Stimulated activated CD4-positive, alpha-beta T cell treated with anti-CD3 and anti-CD28 coated beads, Interleukin-2, amount 100 ng/mL, for 24 hours (primary cell): ENCODE measurements at places on chromosomes 1 and 21.

DNA sequence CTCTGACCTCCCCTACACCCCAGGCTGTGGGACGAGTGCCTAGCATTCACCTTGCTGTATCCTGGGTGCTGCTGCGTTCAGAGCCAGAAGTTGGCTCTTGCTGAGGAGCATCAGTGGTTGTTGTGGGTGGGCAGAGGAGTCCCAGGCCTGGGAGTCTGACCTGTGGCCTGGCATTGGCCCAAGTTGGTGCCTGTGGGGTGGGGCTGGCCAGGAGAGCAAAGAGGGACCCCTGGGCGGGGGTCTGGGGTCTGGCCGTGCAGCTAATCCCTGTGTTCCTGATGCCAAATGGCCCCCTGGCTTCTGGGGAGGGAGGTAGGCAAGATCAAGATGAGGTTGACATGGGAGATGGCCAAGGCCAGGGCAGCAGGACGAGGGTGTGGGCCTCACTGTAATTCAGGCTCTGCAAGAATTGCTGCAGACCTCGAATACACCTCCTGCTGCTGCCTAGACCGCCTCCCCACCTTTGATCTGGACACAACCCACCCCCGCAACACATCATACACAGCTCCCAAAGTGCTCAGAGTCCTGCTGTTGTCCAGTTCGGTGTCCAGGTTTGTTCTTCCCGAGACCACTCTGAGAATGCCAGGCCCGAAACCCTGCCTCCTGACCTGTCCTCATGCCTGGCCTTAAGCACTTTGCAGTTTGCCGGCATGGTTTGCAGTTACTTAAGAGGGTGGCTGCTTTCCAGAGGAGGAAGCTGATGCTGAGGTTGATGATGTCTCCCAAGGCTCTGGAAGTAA lies 28.7 kb downstream of the CDK18 start:
- no peak for DNase-seq

GRCh38 chr21:39094847-39095579 lies 88.2 kb downstream of the PSMG1 start:
- no peak for DNase-seq

DNA sequence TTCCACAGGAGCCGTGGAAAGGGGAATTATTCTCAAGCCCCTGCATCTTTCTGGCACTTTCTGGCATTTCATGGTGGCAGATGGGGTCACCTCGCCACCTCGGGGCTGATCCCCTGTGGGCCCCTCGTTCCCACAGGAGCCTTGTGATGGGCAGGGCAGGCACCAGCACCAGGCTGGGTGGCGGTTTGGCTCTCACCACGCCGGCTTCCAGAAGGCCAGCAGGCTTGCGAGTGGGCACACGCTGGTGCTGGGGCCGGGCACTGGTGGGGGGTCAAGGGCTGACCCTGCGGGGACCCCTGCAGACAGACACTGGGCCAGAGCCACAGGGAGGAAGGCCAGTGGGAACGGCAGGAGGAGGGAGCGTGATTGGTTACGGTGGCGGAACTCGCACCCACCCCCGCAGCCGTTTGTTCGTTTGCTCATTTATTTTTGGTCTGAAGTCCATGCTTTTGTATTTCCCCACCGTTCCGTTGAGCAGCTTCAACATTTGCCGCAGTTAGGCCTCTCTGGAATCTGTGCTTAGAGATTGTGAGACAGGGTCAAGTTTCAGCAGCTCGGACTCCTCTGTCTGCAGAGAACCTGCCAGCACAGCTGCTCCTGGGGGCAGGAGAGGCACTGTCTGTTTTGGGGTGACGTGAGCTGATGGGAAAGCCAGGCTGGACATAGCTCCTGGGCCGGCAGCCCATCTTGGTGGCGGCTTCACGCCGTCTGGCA lies 5.3 kb downstream of the COL18A1 start:
- DNase-seq = no peak

- DNase-seq = no peak
These were observed 265.7 kb downstream of the COL11A1 start for GRCh38 chr1:102842606-102843005.

- peak; percentile 24 for DNase-seq
These were observed 39.8 kb upstream of the LRP8 start for GRCh38 chr1:53367503-53368313.

- DNase-seq = no peak
These were observed 26.4 kb upstream of the MAGI3 start for GRCh38 chr1:113363935-113364334.

- no peak for DNase-seq
These were observed 7.8 kb downstream of the C2CD2 start for GRCh38 chr21:41945982-41946381.

DNA sequence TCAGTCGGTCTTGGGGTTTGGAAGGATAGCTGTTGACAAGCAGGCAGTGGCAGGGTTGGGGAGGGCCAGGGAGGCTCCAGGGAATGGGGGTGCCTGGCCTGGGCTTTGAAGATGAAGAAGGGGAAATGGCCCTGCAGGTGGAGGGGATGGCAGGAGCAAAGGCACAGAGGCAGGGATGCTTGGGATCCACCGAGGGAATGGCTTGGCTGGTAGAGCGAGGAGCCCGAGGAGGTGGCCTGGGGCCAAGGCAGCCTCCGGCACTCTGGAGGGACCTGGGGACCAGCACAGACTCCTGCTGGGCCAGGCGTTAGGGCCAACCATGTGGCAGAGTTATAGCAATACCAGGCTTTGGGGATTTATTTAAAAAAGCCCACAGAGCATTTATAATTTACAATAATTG lies 62.9 kb upstream of the EDN2 start:
- no peak for DNase-seq

DNA sequence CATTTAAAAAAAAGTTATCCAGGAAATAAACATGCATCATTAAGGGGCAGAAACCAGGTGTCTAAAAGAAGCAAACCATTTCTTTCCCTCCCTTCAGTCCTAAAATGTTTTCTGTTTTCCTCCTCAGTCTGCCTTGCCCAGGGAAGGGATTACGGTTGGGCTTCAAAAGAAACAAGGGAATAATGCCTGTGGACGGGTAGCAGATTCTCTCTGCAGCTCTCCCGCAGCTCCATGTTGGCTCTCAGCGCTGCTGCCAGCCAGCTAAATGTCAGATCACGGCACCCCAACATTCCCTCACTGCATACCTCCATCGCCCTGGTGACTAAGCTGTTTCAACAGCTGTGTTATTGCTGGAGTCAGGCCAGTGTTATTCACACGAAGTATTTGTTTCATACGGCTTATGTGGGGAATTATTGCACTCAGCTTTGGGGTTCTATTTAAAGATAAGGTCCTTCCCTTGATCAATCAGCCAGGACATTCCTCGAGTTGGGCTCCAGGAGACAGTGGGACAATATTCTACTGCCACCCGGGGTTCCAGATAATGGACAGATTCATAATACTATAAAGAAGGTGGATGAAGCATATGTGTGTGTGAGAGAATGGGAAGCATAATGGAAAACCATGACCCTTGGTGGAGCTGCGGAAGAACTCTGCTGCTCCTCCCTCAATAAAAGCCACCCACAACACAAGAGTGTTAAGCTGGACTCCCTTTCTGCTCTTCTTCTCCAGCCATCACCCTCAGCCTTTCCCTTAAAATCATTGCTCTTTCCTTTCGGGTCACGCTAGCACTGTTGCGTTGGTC lies 58.2 kb downstream of the WLS start:
- DNase-seq = no peak

DNA sequence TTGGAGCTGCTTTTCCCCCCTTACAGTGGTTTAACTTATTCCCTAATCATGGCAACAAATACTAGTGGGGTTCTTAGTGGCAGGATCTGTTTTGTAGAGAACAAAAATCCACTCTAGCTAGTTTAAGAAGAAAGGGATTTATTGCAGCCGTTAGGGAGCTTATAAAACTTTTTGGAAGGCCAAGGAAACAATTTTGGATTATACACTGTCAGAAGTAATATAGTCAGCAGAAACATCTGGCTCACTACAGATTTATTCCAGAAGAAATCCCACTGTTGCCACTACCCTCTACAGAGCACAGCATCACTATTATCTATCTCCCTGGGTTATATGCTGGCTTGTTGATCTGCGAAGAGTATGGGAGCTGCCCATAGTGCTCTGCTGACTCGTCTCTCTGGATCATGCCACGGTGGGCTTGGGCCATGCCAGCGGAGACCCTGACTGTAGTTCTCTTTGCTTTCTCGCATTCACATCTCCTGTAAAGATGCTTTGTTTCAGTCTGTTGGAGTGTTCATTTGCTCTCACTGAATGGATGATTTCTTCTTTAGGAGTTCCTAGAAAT lies 107.5 kb downstream of the ODF2L start:
- DNase-seq = no peak

GRCh38 chr1:11985851-11986250 lies 5.6 kb downstream of the MFN2 start:
- DNase-seq = no peak

GRCh38 chr1:160474392-160475242 lies 48.4 kb downstream of the SLAMF6 start:
- no peak for DNase-seq
